Activated T-cell treated with anti-CD3 and anti-CD28 coated beads for 48 hours (primary cell): ENCODE measurements at places on chromosomes 7 and 10.
A peak's percentile ranks its signal among the peaks of the same experiment; 100 is the strongest.

DNA sequence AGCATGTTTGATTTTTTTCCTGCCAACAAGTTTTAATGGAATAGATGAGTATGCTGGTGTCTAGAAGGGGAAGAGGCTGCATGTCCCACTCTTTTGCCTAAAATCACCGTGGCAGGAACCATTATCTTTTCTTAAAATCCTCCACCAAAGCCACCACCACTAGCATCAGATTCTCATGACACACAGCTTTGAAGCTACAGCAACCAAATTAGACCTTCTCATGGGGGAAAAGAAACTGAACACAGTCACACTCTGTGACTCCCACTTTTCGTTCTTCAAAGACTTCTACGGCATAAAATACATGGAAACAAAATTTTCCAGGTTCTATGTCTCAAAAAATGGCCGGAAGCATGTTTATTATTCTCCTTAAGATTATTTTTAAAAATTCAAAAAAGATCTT lies 81.8 kb downstream of the SGMS1 start:
- DNase-seq, result no peak

DNA sequence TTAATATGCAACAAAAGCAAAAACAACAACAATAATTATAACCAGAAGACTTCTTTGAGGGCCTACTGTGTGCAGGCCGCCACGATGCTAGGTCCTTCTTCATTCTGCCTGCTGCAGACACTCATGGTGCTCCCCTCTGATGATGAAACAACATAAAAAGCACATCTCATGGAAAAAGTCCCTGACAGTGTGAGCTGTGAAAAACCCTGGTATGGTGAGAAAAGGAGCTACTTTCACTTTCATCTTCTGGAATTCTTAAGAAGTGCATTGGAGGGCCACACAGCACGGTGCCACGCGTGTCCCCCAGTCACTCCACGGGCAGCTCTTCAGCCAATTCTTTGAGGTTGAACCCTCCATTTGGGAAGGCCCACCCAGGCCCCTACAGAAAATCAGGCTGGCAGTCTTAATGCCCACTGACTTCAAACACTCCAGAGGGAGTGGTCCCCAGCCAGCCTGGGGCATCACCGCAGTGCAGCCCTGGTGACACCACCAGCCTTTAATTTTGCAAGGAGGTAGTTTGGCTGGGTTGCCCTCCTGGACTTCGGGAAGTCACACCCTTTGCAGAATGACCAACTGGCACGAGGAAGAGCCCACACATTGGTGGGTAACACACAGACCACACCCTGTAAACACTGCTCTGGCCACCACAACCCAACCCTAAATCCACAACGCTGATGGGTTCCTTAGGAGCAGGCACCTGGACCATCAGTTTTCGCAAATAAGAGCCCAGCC lies 7.7 kb downstream of the KCNMA1 start:
- DNase-seq, result no peak

DNA sequence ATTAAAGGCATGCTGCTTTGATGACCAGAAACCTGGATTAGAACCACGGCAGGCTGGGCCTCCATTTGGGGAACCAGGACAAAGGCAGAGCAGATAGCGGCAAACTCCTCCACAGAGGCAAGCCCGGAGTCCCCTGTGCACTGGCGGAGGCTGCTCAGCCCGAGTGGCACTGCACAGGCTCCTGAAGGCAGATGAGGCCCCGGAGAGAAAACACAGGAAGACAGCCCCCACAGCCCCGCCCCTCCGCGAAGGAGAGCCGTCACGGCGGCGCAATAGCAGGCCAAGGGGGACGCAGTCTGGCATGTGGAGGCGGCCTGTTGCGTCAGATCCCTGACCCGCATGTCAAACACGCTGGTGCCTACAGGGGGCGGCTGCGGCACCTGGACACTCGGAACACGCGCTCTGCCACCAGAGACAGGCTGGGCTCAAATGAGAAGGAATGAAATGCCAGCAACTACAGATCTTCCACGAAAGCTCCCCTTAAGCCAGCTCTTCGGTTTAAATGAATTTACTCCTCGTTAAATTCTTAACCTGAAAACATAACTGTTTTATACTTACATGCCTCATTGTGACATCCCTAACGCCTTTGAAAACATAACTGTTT lies 128.5 kb downstream of the MAD1L1 start:
- peak; percentile 81 for DNase-seq

DNA sequence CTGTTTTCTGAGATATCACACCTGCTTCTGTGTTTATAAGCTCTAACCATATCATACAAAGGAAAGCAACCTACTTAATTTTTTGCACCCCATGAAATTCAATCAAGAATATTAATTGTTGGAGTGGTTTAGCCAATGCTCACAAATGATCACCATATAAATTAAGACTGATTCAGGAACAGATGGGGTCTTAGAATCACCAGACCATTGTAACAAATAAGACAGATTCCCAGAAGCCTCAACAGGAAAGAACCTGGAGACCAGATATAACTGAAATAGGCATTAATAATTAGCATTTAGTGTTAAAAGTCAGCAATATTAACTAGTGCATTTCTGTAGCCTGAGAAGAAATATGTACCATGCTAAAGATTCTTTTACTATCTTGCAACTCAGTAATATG lies 73.6 kb downstream of the SLC13A1 start:
- DNase-seq, result no peak

GRCh38 chr10:68684413-68684812 lies 36.6 kb upstream of the CCAR1 start:
- no peak for DNase-seq
